ENCODE measurements at places on chromosomes 6 and 20.
A peak's percentile ranks its signal among the peaks of the same experiment; 100 is the strongest.

GRCh38 chr6:159828074-159828473 is 28.0 kb downstream of the PNLDC1 start:
- no peak for DNase-seq

- DNase-seq = peak; percentile 61
These were observed 8.6 kb downstream of the NKX2-2 start for GRCh38 chr20:21505161-21505809.

- DNase-seq = peak; percentile 50
These were observed 88.6 kb downstream of the LIN28B start for GRCh38 chr6:105045526-105045925.

- no peak for DNase-seq
These were observed 11.5 kb upstream of the SSR1 start for GRCh38 chr6:7324520-7324919.

DNA sequence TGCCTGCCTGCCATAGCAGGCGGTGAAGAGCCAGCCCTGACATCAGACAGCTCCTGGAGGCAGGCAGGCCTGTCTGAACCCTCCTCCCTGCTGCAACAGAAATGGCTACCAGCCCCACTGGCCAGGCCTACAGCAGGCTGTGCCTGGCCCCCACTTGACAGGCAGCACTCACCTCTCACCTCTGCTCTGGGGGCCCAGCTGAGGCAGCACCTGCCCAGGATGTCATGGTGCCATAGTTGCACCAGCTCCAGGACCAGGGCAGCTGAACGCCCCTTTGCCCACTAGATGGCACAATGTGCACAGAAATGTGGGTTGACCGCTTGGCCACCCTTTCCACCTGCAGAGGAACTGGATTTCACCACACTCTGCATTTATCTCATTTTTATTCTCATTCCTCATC is 30.6 kb downstream of the MRPL14 start:
- DNase-seq = peak; percentile 79

- DNase-seq = no peak
These were observed 8.5 kb downstream of the NRN1 start for GRCh38 chr6:5998236-5998635.

- DNase-seq = no peak
These were observed 129.9 kb downstream of the HFE start for GRCh38 chr6:26216886-26217713.

- no peak for DNase-seq
These were observed 166.9 kb downstream of the EDN1 start for GRCh38 chr6:12457094-12457493.

GRCh38 chr6:115485400-115485799 is 575.3 kb downstream of the FRK start:
- no peak for DNase-seq

Data from kidney tubule cell (primary cell).